ENCODE measurements at places on chromosomes 7 and 10. TPM values are rescaled to one million over a fixed set of nuclear protein-coding genes. Genes with fewer than 3 reads are reported as not detected.

MOGAT3 gene
- total RNA-seq = not detected

GIMAP1 gene
- 21.2 TPM for total RNA-seq

OR2A42 gene
- not detected for total RNA-seq

TMEM130 gene
- 33.6 TPM for total RNA-seq

EPO gene
- total RNA-seq = not detected

CNPY1 gene
- total RNA-seq = not detected

MYH16 gene
- not detected for total RNA-seq

HOXA13 gene
- total RNA-seq = not detected

CPA2 gene
- total RNA-seq = not detected

HACD1 gene
- total RNA-seq = 41.6 TPM

TEX36 gene
- total RNA-seq = not detected

Measured in ascending aorta (tissue), 2 donors.